ENCODE measurements at places on chromosomes 1 and 21. TPM values are rescaled to one million over a fixed set of nuclear protein-coding genes. Genes with fewer than 3 reads are reported as not detected.

RBM11 gene
- polyA plus RNA-seq, result not detected

UBXN10 gene
- polyA plus RNA-seq, result 0.14 TPM

MPL gene
- polyA plus RNA-seq, result not detected

FALEC gene
- not detected for polyA plus RNA-seq

DNM3 gene
- polyA plus RNA-seq, result 0.22 TPM

VANGL2 gene
- polyA plus RNA-seq, result not detected

EDARADD gene
- not detected for polyA plus RNA-seq

URB1 gene
- polyA plus RNA-seq, result 0.25 TPM

RNU5D-1 gene
- not detected for polyA plus RNA-seq

TEKT2 gene
- not detected for polyA plus RNA-seq

TRAF3IP3 gene
- 89.3 TPM for polyA plus RNA-seq

NUP210L gene
- polyA plus RNA-seq, result 0.03 TPM

PADI1 gene
- not detected for polyA plus RNA-seq

IL20 gene
- not detected for polyA plus RNA-seq

AGTRAP gene
- 626 TPM for polyA plus RNA-seq

FOXD3 gene
- polyA plus RNA-seq, result not detected

CLK2 gene
- polyA plus RNA-seq, result 7.3 TPM

CNST gene
- polyA plus RNA-seq, result 11.0 TPM

SLC35F3 gene
- not detected for polyA plus RNA-seq

ENAH gene
- polyA plus RNA-seq, result not detected

WNT2B gene
- 0.79 TPM for polyA plus RNA-seq

UBASH3A gene
- polyA plus RNA-seq, result not detected

PDE9A gene
- polyA plus RNA-seq, result 0.52 TPM

CRABP2 gene
- polyA plus RNA-seq, result 0.23 TPM

TEX38 gene
- polyA plus RNA-seq, result not detected

CFAP45 gene
- polyA plus RNA-seq, result 0.12 TPM

OR2M3 gene
- not detected for polyA plus RNA-seq

Measured in CD14-positive monocyte (primary cell).